Activated CD8-positive, alpha-beta T cell treated with anti-CD3 and anti-CD28 coated beads, Interleukin-2, amount 10 ng/mL, durations not matched to agents 7 days and 5 days (primary cell): ENCODE measurements at places on chromosomes 16 and 17.

DNA sequence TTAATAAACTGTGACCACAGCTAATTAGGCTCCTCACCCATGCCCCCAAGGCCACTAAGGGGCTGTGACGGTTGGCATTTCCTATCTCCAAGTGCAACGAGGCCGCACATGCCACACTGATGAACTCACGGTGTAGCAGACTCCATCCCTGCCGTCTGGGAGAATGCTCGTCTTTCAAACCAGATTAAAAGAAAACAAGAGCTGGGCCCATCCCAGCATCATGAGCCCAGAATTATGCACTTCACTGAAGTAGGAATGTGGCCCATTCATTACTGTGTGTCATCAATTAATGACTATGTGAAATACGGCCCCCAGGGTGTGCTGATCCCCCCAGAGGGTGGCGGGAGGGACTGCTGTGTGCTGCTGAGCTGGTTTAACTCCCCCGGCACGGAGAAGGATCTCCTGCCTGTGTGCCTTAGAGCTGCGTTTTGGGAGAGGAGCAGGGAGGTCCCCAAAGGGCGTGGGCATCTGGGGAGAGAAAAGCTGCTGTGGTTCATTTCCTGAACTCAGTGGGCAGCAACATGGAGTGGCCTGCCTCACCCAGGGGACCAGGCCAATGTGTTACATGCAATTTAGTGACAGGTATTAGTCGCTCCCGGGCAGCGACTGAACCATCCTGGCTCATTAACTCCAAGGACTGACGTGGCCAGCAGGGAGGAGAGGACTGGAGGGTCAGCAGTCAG lies 194.5 kb downstream of the FOXL1 start:
- H3K27ac ChIP-seq, result no peak overlapping the region
- no peaks in the 10 kb centered on the region for H3K27me3 ChIP-seq

- H3K36me3 ChIP-seq, result peaks cover 38% of the 10 kb centered on the region
- H3K4me3 ChIP-seq, result peak overlapping the region; percentile 91
- no peaks in the 10 kb centered on the region for H3K27me3 ChIP-seq
- peak overlapping the region; percentile 91 for H3K27ac ChIP-seq
Observed at GRCh38 chr17:80264205-80265075, 3.8 kb downstream of the RNF213 start.

GRCh38 chr17:41329279-41329948 lies 13.9 kb upstream of the KRTAP17-1 start:
- H3K27me3 ChIP-seq, result no peaks in the 10 kb centered on the region
- peaks cover 11% of the 10 kb centered on the region for H3K4me1 ChIP-seq
- no peak overlapping the region for H3K27ac ChIP-seq
- DNase-seq, result peak; percentile 36
- no peaks in the 10 kb centered on the region for H3K36me3 ChIP-seq

DNA sequence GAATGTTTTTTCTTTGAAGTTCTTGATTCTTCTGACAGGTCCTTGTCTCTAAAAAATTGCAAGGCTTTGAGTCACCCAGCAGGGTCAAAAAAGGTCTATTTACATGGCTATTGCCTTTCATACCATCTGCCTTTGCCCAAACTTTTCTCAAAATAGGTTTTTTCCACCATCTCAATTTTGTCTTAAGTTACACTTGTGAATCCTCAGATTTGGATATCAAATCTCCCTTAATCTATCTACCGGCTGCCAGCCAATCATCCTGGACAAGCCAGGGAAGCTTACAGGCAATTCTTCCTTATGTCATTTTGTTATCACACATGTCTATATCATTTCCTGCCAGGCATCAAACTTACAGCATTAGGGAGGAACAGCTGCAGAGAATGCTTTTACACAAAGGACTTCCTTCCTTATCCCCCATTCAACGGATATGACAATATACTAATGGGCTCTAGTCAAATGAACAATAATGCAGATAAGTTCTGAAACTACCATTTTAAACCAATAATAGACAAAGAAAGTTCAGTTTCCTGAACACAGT lies 104.1 kb upstream of the CORO6 start:
- H3K4me3 ChIP-seq, result no peak overlapping the region
- no peaks in the 10 kb centered on the region for H3K27me3 ChIP-seq
- DNase-seq, result no peak
- peaks cover 60% of the 10 kb centered on the region for H3K4me1 ChIP-seq

- no peak for DNase-seq
- H3K36me3 ChIP-seq, result peaks cover 66% of the 10 kb centered on the region
- H3K4me3 ChIP-seq, result no peak overlapping the region
- no peaks in the 10 kb centered on the region for H3K4me1 ChIP-seq
- no peak overlapping the region for H3K27ac ChIP-seq
Observed at GRCh38 chr16:28835864-28836760, 10.0 kb downstream of the TUFM start.

DNA sequence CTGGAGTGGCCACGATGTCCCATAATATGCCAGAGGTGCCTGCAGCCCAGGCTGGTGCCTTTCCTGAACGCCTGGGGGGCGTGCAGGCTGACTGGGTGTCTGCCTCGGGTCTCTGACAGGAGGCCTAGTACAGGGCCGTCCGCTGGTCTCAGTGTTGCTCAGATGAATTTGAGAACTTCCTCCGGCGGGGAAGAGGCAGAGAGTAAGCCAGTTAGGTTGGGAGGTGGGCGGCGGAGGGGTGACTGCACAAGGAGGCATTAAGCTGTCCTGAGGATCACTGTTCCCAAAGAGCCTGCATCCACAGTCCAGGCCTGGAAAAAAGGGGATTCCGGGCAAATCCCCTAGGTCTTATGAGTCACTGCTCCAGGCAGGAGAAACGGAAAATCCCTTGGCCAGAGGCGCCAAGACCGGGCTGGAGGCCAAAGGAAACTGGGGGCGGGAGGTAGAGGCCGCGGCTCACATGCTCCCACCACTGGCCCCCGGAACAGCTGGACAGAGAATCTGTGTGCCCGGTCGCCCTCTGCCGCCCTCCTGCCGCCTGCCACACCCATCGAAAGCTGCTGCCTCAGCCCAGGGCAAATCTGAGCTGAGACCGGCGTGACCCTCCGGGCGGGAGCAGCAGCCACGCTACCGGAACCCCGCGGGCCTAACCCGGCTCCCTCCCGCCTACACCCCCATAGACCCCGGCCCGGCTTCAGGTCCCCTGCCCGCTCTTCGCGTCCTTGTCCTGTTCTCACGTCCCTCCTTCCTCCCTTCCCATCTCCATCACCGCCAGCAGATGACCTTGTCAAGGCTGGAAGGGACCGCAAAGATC lies 1.2 kb downstream of the TRIM47 start:
- H3K4me3 ChIP-seq, result peak overlapping the region; percentile 91
- DNase-seq, result peak; percentile 56
- H3K27me3 ChIP-seq, result peaks cover 8% of the 10 kb centered on the region
- peaks cover 26% of the 10 kb centered on the region for H3K36me3 ChIP-seq

- no peaks in the 10 kb centered on the region for H3K36me3 ChIP-seq
- H3K27ac ChIP-seq, result peak overlapping the region; percentile 27
- H3K4me1 ChIP-seq, result peaks cover 15% of the 10 kb centered on the region
- no peak overlapping the region for H3K4me3 ChIP-seq
- DNase-seq, result peak; percentile 26
Observed at GRCh38 chr16:26672206-26672605, 394.5 kb upstream of the C16orf82 start.

DNA sequence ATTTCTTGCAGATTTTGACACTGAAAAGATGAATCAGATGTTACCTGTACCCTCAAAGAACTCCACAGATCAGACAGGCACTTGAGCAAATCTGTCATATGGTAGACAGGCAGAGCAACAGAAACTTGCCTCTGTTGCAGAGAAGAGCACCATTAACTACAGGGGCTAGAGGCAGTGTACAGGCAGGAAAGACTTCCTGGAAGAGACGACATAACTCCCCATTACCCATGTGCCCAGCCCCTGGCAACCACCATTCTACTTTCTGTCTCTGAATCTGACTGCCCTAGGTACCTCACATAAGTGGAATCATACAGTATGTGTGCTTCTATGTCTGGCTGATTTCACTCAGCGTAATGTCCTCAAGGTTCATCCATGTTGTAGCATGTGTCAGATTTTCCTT lies 15.5 kb downstream of the GFOD2 start:
- H3K27me3 ChIP-seq, result no peaks in the 10 kb centered on the region
- H3K4me3 ChIP-seq, result peak overlapping the region; percentile 40
- H3K27ac ChIP-seq, result peak overlapping the region; percentile 92
- H3K4me1 ChIP-seq, result peaks cover 30% of the 10 kb centered on the region

DNA sequence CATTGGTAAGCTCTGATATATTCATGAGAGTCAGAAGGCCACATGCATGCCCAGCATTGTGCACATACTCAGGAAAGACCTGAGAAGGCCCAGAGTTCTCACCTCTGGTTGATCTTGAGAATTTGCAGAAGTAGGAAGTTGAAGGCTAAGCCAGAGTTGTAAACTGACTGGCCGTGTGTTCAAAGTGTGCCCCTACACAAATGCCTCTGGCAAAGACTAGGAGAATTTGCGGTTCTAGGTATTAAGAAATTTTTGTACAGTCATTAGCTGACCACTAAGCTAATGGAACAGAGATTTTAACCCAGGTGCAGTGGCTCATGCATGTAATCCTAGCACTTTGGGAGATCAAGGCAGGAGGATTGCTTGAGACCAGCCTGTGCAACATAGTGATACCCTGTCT lies 25.0 kb downstream of the FBXL20 start:
- no peaks in the 10 kb centered on the region for H3K27me3 ChIP-seq
- H3K27ac ChIP-seq, result no peak overlapping the region
- no peaks in the 10 kb centered on the region for H3K36me3 ChIP-seq
- no peaks in the 10 kb centered on the region for H3K4me1 ChIP-seq
- DNase-seq, result no peak

GRCh38 chr17:61492759-61493526 lies 40.7 kb downstream of the TBX4 start:
- H3K36me3 ChIP-seq, result no peaks in the 10 kb centered on the region
- peaks cover 4% of the 10 kb centered on the region for H3K4me1 ChIP-seq
- H3K27ac ChIP-seq, result no peak overlapping the region
- H3K4me3 ChIP-seq, result no peak overlapping the region
- no peak for DNase-seq

GRCh38 chr17:18327556-18327955 lies 12.5 kb downstream of the SMCR8 start:
- H3K27ac ChIP-seq, result no peak overlapping the region
- H3K27me3 ChIP-seq, result no peaks in the 10 kb centered on the region
- peaks cover 18% of the 10 kb centered on the region for H3K4me1 ChIP-seq
- no peak for DNase-seq

DNA sequence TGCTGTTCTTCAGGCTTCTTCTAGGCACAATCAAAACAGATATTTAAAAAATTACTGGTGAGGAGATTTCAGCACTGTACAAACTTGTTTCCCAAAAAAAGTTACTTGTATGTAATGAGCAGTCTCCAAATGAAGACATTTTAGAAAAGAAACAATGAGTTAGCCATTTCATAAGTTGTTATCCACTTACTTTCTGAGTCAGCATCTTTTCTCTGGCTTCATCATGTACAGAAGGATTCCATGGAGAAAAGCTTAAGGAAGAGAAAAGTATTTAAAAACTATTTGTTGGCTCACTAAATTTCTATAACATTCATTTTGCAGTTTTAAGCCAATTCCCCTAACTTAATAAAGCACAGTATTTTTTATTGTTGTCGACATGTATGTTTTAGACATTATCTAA lies 10.5 kb downstream of the AKTIP start:
- H3K36me3 ChIP-seq, result peaks cover 84% of the 10 kb centered on the region
- H3K27ac ChIP-seq, result no peak overlapping the region
- no peak for DNase-seq

- peak overlapping the region; percentile 53 for H3K27ac ChIP-seq
- no peaks in the 10 kb centered on the region for H3K27me3 ChIP-seq
- no peak overlapping the region for H3K4me3 ChIP-seq
- no peak for DNase-seq
- no peaks in the 10 kb centered on the region for H3K36me3 ChIP-seq
Observed at GRCh38 chr16:15521758-15522509, 87.5 kb downstream of the BMERB1 start.

DNA sequence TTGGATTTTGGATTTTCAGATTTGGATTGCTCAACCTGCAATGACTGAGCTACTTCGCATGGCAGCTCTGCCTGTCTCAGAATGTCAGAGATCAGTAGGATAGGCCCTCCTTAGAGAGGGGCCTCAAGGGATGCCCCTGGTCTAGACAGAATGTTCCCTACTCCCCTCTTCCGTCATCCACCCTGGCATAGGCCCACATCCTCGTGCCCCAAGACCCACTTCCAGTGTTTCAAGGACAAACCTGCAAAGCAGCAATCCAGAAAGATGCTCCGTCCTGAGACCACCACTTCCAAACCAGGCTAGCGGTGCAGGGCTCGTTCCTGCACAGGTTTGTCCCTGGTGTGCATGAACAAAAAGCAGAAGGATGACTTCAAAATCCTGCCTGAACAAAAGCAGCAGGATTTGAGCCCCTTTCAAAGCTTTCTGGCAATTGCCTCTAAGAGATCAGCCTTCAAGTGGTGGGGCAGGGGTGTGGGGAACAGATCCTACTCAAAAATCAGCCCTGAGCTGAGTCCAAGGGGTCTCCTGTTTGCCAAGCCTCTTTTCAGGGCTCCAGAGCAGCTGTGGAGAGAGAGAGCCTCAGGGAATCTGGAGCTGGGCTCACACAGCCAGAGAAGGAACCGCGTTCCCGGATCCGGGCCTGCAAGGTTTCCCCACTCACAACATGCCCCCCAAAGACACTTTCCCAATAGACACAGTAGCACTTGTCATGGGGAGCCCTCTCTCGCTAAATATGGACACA lies 121.1 kb downstream of the SOCS1 start:
- peaks cover 92% of the 10 kb centered on the region for H3K4me1 ChIP-seq
- H3K4me3 ChIP-seq, result no peak overlapping the region
- H3K27ac ChIP-seq, result peak overlapping the region; percentile 61

DNA sequence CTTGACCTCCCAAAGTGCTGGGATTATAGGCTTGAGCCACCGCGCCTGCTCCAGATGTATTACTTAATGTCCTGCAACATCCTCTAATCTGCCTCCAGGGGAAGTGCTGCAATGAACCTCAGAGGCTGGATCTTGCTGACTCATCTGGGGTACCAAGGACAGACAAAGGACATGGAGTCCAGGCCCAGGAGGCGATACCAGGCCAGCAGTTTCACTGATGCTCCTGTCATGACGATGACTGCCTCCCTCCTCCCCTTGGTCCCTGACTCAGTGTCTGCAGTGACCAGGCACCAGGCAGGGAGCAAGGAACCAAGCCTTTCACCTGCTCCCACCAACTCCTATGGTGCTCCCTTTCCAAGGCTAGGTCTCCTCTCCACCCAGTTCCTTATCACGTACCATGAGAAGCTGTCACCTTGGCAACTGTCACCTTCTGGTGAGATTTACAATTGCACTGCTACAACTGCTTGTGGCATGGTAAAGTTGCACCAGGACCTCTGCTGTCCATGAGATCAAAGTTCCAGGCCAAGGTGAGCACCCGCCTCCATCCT lies 21.6 kb upstream of the PHOSPHO1 start:
- no peaks in the 10 kb centered on the region for H3K4me1 ChIP-seq
- H3K36me3 ChIP-seq, result no peaks in the 10 kb centered on the region
